NCI-H226 (cell line): ENCODE measurements at places on chromosomes 16 and 17.
A peak's percentile ranks its signal among the peaks of the same experiment; 100 is the strongest.

DNA sequence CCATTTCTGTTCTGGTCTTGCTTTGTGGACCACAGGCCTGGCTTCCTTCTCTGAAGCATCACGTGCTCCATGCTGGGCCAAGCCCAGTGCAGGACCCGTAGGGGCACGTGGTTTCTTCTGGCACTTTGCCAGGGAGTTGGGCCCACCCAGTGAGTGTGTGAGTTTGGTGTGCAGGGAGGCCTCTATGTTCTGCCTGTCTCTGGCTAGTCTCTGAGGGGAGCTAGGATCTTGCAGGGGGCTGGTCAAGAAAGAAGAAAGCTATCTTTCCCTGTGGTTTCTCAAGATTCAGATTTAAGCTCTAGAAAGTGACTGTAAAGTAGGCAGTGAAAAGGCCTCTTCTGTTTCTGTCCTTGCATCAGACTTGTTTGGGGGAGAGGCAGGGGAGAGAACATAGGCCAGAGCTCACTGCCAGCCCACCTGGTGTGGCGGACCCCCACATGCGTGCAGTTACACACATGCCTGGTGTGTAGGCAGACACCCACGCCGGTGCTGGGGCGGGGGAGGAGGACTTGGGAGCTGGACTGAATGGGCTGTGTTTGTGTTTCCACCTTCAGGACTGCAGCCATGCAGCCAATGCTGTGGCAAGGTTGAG is 11.8 kb downstream of the LASP1 start:
- peak; percentile 51 for DNase-seq

- no peak for DNase-seq
Observed at GRCh38 chr16:88061346-88062110, 110.3 kb downstream of the BANP start.

GRCh38 chr16:87369117-87369765 is 14.3 kb downstream of the FBXO31 start:
- DNase-seq: no peak

- no peak for DNase-seq
Observed at GRCh38 chr16:920051-920681, 50.6 kb downstream of the LMF1 start.

DNA sequence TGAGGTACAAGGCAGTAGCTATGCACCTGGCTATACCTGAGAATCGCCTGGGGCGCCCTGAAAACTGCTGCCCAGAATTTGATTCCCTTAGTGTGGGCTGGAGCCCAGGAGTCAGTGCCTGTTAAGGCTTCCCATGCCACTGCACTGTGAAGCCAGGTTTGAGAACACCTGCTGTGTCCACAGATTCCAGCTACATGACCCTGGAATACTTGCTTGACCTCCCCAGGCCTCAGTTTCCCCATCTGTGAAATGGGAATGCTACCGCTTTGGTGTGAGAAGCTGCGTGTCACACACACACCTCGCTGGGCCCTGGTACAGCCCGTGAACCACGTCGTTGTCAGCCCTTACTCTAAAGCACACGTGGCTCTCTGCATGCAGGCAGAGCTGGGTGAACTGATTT is 271.0 kb downstream of the C16orf95 start:
- DNase-seq: no peak

DNA sequence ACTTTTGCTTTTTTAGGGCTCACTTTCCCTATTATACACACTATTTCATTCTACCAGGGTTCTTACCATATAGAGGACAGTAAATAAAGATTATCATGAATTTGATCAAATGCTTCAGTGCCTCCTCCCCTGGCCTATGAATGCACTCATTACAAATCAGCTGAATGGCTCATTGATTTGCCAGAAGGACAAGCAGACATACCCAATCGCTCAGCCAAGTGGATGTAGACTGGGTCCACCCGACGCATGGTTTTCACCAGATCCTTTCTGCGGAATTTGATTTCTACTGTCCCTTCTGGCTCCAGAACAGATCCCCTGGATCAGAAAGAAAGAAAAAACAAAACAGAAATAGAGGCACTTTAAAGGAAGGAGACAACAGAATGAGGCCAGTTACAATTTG is 162.6 kb downstream of the AATF start:
- no peak for DNase-seq

DNA sequence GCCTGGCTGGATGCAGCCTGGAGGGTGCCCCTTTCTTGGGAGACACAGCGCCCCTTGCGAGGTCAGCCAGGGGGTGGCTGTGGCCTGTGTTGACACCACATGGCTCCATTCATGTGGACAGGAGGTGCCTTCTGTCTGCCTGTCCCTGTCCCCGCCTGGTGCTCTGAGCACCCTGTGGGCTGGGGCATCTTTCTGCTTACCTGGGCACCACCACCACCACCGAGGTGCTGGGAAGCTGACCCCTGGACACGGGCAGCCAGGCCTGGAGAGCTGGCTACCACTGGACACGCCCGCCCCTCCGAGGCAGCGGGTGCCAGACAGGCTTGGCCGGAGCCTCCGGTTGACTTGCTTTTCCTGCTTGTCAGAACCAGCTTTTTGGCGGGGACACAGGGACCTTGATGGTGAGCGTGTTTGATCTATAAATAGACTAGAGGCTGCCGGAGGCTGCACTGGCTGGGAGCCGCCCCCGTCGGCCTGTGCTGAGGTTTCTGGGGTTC is 121.3 kb upstream of the GSE1 start:
- DNase-seq: no peak

DNA sequence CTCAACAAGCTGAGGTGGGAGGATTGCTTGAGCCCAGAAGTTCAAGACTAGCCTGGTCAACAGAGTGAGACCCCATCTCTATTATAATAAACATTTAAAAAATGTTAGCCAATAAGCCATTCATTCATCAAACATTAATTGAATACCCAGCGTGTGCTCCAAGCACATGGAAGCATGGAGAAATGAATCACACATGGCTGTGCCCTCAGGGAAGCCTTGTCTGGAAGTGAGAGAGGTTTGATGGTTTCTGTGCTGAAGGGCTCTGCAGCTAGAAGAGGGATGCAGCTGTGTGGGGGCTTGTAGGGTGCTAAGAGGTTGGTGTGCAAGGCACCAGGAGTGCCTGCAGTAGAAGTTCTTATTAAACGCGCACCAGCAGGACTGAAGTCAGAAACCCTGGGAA is 11.2 kb downstream of the CYB5D2 start:
- DNase-seq: no peak
